ENCODE measurements at places on chromosomes 13 and 19. TPM values are rescaled to one million over a fixed set of nuclear protein-coding genes. Genes with fewer than 3 reads are reported as not detected.

IZUMO2 gene
- not detected for total RNA-seq

EDNRB gene
- 63.6 TPM for total RNA-seq

KLK12 gene
- total RNA-seq: not detected

AP2A1 gene
- 109 TPM for total RNA-seq

CNN2 gene
- 122 TPM for total RNA-seq

ZNF285 gene
- 1.9 TPM for total RNA-seq

ZNF880 gene
- total RNA-seq: 43.5 TPM

FFAR2 gene
- not detected for total RNA-seq

PALM gene
- 97.2 TPM for total RNA-seq

OSCAR gene
- 7.2 TPM for total RNA-seq

ZNF30 gene
- total RNA-seq: 2.3 TPM

FGF14 gene
- total RNA-seq: 0.20 TPM

MEIOSIN gene
- total RNA-seq: not detected

DNA sequence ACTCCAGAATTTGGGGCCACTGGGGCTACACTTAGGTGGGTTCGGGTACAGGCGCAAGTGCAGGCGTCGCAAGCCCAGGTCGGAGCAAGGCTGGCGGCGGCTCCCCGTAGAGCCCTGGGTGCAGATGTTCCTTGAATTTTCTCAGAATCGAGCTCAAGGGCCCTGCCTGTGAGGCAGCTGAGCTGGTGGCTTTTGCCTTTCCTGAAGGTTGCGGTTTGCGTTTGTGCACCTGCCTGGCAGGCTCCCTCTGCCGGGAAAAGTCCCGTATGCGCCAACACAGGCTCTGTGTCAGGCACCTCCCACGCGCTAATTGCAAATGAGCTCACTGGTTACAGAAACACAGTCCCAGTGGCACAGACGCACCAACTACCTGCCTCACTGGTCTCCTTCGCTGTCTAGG is 5.9 kb downstream of the DOHH start:
- DNase-seq: no peak

DNA sequence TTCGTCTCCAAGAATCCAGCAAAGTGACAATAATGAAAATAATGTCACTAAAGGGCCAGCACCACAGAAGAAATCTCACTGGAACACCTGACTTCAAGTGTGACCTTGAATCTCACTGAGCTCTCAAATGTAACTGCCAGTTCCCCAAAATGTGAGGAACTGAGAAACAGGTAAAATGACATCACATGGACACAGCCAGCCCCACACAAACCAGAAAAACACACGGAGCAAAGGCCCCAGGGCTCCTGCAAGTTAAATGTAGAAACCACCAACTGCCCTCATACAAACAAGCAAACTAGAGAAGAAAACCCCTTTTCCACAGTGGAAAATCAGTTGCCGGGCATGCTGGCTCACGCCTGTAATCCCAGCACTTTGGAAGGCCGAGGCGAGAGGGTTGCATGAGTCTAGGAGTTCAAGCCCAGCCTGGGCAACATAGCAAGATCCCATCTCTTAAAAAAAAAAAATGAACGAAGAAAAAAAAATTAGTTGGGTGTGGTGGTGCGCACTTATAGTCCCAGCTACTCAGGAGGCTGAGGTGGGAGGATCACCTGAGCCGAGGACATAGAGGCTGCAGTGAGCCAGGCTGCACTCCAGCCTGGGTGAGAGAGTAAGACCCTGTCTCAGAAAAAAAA is 8.7 kb upstream of the KANK2 start:
- no peak for DNase-seq

- DNase-seq: no peak
Measured at GRCh38 chr13:90436697-90437096, 910.8 kb upstream of the MIR17HG start.

GRCh38 chr19:5031231-5032100 is 62.6 kb downstream of the KDM4B start:
- peak; percentile 79 for DNase-seq

- DNase-seq: no peak
Measured at GRCh38 chr13:33261387-33262061, 24.0 kb downstream of the STARD13 start.

GRCh38 chr19:55358493-55358892 is 4.0 kb upstream of the COX6B2 start:
- DNase-seq: no peak

- no peak for DNase-seq
Measured at GRCh38 chr13:75801388-75801945, 165.3 kb downstream of the LMO7 start.

- no peak for DNase-seq
Measured at GRCh38 chr13:85659493-85659892, 139.7 kb downstream of the SLITRK6 start.

- peak; percentile 90 for DNase-seq
Measured at GRCh38 chr19:14118165-14119051, 846 bp upstream of the PRKACA start.

- DNase-seq: no peak
Measured at GRCh38 chr13:73177017-73177416, 118.2 kb downstream of the KLF5 start.

GRCh38 chr19:43700395-43701000 is 15.4 kb upstream of the IRGC start:
- peak; percentile 23 for DNase-seq

GRCh38 chr19:35514282-35514809 is 897 bp upstream of the DMKN start:
- no peak for DNase-seq

GRCh38 chr13:30334663-30335386 is 27.5 kb upstream of the KATNAL1 start:
- DNase-seq: no peak

GRCh38 chr13:112065521-112065866 is 1.5 kb upstream of the SOX1 start:
- no peak for DNase-seq

- peak; percentile 75 for DNase-seq
Measured at GRCh38 chr13:51769455-51770127, 34.4 kb downstream of the DHRS12 start.

GRCh38 chr19:46803555-46803954 is 15.2 kb upstream of the SLC1A5 start:
- no peak for DNase-seq
